Hematopoietic multipotent progenitor cell treated with erythropoietin and hydrocortisone succinate and interleukin-3 and kit ligand, for 6 days (in vitro differentiated cells): ENCODE measurements at places on chromosomes 2 and 18.

DNA sequence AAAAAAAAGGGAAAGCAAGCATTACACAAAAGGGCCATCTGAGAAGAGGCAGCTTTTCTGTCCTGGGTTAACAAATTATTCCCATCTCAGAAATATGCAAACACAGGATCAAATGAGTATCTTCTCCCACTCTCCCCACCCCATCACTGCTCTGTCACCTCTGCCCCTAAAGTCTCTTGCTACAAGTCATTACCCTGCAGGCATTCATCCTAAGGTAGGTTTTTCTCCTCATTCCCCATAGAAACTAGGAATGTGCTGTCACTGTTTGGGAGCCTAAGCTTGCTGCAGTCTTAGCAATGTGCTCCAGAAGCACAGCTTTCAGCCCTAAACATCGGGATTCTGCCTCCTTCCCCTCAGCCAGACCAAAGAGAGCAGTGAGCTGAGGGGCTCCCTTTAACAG, 3.6 kb downstream of the LRRTM1 start:
- DNase-seq: no peak

GRCh38 chr2:8487461-8487932, 194.4 kb upstream of the ID2 start:
- DNase-seq: no peak

- no peak for DNase-seq
Observed at GRCh38 chr2:69588945-69589344, 54.6 kb downstream of the AAK1 start.

DNA sequence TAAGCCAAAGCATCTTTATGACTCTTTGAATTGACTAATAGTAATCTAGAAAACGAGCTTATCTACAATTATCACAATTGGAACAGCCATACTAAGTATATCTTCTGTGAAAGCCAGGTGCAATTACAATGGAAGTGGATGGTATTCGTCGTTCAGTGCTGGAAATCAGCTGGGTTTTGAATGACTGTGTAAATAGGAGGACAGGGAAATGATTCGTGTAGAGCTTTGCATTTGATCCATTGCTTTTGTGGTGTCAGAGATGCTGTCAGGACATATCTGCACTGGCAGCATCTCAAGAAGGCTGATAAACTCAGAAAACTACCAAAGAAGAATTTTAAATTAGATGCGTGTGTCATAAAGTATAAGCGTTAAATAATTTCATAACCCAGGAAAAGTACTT, 187.1 kb downstream of the ZNF407 start:
- no peak for DNase-seq

GRCh38 chr2:189834059-189834458, 49.8 kb downstream of the PMS1 start:
- no peak for DNase-seq

DNA sequence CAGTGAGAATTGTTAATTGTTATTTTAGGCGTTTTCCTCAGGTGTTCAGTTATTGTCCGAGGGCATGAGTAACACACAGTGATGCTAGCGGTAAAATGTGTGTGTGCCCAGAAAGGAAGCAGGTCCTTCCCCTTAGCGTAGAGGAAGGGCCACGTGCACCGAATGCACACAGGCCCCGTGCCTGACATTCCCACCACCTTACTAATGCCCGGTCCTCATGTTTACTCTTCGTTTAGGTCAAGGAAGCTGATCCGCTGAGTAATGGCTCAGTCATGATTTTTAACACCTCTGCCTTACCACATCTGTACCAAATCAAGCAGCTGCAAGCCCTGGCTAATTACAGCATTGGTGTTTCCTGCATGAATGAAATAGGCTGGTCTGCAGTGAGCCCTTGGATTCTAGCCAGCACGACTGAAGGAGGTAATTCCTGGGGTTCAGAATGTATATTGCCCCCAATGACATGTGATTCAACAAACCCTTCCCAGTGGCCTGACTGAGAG, 76.7 kb downstream of the MERTK start:
- no peak for DNase-seq

- no peak for DNase-seq
Observed at GRCh38 chr2:128322715-128323554, 4.3 kb upstream of the HS6ST1 start.

DNA sequence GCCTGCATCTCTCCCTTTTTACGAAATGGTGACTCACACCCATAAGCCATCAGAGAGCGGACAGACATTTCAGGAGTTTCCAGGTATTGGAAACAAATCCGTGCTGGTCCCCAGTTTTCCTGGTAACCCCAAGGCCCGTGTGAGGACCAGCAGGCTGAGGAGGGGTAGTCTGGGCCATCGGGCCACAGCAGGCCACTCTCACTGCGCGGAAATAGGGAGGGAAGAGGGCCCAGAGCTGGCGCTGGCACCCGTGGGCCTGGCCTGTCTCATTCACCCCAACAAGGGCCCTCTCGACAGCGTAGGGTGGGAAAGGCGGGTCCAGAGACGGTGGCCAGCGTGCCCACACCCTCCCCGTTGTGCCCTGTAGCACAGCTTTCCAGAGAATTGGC, 13.7 kb upstream of the FAHD2A start:
- no peak for DNase-seq

GRCh38 chr2:42721898-42722297, 42.0 kb downstream of the OXER1 start:
- DNase-seq: no peak

DNA sequence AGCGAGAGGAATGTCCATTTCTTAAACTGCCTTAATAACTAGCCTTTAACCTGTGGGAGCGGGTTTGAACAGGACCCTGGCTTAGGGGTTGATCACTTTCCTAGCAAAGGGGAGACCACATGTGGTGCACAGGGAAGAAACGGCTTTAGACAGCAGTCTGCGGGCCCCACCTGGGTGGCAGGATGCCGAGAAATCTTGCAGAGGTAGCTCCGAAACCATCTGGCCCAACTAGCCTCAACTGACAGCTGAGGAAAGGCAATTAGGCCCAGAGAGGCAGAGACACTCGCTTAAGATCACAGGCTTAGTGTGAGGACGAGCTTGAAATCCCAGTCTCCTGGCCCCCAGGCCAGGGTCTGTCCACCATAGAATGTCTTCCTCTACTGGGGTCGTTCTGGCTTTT, 89.8 kb downstream of the MRO start:
- no peak for DNase-seq

DNA sequence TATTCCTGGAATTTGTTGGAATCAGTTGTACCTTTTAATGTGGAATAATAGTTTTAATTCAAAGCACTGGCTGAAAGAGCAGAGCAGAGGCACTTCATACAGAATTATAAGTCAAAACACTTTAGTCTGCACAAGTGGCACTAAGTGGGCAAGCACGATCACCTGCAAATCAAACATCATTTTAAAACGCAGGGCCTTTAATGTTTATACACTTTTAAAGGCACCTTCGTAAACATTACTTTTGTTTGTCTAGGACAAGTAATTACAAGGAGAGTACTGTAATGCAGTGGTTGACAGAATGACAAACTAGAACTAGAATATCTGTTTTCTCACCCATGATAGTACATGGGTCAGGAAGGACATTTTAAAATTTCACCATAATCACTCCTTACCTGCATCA, 36.4 kb downstream of the LANCL1 start:
- no peak for DNase-seq

- no peak for DNase-seq
Observed at GRCh38 chr18:73007915-73008308, 140.1 kb upstream of the NETO1 start.

DNA sequence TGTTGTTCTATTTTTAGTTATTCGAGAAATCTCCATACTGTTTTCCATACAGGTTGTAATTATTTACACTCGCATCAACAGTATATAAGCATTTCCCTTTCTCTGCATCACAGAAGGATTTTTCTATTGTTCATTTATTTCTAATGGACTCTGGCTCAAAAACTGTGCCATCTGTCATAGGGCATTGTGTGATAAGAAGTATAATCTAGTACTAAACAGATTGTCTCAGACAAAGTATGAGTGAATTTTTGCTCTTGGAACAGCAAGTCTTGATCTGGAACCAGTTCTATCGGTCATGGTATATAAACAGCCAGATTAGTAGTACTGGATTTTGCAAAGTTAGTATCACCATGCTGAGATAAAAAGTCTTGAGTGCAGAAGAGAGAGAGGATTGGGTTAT, 145.8 kb downstream of the KIAA1328 start:
- DNase-seq: no peak

- peak; percentile 27 for DNase-seq
Observed at GRCh38 chr2:54708584-54709335, 14.7 kb upstream of the EML6 start.

- no peak for DNase-seq
Observed at GRCh38 chr2:178256382-178257042, 62.2 kb downstream of the OSBPL6 start.

DNA sequence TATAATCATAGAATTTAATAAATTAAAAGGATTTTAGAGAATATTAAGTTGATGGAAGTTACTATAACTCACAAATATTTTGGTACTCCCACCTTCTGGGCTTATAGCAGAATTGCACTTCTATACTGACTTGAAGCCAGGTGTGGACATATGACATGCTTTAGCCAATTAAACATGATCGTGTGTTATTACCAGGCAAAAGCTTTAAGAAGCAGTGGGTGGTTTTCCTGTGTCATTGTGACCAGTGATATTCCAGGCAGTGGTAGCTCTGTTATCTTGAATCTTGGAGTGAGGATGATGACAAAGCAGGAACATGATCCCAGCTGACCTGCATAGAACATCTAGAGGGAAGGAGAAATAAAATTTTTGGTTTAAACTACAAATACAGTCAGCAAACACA, 370.9 kb upstream of the ZEB2 start:
- DNase-seq: peak; percentile 70

DNA sequence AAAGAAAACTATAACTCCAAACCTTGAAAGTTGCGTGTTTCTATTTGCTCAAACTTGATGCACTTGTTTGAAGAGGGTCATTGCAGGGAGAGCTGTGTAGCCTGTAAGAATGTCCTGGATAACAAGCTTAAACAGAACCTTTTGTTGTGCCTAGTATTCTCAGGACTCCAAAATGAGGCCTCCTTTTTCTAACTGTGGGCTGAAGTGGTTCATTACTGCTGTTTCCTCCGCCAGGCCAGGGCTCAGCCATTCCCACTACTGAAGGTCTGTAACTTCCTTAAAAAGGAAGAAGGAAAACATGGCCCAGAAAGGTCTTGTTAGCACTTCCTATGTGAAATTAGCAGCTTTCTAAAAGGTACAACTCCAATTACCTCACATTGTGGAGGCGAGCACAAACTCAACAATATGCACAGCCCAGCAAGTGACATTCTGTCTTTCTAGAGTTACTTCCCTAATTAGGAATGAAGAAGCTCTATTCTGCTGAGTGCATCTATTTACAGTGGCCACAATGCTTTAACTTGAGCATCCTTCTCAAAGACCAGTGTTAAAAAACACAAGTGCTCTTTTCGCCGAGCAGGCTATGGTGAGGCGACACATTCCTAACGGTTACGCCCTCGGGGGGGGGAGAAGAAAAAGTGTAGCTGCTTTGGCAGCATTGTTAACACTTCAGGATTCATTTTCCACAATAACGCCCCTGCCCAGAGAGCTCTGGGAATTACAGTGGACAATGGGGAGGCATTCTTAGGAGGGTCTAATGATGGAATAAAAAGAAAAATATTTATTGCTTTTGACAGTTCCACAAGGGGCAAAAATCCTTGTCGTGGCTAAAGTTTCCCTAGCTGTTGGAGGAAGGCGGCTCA, 136.9 kb upstream of the SIX3 start:
- no peak for DNase-seq

GRCh38 chr2:29702276-29702675, 219.1 kb downstream of the ALK start:
- no peak for DNase-seq

DNA sequence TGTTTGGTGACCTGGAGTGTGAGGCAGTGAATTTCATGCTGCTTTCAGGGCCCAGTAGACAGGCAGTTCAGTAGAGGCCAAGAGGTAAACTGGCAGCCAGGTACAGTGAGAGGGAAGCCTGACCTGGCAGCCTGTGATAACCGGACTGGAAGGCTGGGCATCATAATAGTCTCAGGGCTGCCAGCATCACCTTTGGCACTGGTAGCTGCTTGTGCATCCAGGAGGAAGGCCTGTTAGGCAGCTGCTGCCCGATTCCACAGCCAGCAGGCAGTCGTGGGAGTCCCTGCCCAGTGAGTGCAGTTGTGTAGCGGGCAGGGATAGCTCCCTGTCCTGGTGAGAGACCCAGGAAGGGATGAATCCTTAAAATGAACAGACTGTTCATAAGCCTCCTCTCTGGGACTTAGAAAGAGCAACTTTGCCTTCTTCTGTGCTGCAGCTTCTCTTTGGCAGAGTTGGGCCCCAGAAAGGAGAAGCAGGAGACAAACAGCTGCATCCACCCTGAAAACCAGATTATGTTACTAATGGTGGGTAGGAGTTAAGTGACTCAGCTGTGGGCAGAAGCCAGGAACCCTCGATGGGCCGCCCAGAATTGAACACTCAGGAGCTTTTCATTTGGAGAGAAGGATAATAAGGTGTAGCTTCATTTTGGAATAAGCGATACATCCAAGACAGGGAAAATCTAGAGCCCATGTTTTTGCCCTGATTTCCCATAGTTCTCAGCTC, 8.1 kb upstream of the GPBAR1 start:
- DNase-seq: no peak

- peak; percentile 52 for DNase-seq
Observed at GRCh38 chr2:181440919-181441318, 16.3 kb upstream of the ITGA4 start.

- DNase-seq: no peak
Observed at GRCh38 chr2:141423124-141423523, 707.7 kb downstream of the LRP1B start.

DNA sequence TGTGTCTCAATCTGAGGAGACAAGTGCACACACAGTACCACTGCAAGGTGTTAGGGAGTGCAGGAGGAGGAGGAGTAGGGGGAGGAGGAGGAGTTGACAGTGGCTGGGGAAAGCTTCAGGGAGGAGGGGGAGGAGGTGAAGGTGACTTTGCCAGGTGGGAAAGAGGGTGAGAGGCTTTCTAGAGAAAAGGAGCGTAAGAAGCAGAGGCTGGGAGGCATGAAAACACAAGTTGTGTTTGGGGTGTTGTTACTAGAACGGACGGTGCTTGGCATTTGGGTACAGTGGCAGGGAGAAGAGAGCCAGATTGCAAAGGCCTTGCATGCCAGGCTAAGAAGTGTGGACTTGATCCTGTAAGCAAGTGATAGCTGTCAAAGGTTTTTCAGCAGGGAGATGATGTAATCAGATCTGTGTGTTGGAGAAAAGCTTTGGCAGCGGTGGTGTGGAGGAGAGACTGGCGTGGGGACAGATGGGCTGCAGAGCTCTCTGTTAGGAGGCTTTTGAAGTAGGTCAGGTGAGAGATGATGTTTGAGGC, 16.2 kb downstream of the TANC1 start:
- DNase-seq: no peak
